ENCODE measurements at places on chromosomes 1 and 21.

DNA sequence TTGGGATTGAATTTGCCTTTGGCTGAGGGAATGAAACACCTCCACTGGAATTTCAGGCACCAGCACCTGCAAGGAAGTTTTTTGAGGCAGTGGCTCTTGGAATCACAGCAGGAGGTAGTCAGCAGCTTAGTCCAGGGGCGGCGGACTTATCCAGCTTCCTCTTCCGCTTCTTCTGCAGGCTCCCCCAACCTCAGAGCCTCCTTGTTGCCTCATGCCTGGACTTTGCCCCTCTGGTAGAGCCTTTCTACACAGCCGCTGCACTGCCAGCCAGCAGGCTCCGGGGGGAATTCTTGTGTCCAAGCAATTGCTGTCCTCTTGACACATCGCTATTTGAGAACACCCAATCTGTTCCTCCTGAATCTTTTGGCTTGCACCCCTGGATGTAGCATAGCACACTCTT is 4.4 kb upstream of the RHEX start:
- no peak for DNase-seq

- no peak for DNase-seq
Measured at GRCh38 chr21:37552496-37553029, 186.0 kb downstream of the DYRK1A start.

DNA sequence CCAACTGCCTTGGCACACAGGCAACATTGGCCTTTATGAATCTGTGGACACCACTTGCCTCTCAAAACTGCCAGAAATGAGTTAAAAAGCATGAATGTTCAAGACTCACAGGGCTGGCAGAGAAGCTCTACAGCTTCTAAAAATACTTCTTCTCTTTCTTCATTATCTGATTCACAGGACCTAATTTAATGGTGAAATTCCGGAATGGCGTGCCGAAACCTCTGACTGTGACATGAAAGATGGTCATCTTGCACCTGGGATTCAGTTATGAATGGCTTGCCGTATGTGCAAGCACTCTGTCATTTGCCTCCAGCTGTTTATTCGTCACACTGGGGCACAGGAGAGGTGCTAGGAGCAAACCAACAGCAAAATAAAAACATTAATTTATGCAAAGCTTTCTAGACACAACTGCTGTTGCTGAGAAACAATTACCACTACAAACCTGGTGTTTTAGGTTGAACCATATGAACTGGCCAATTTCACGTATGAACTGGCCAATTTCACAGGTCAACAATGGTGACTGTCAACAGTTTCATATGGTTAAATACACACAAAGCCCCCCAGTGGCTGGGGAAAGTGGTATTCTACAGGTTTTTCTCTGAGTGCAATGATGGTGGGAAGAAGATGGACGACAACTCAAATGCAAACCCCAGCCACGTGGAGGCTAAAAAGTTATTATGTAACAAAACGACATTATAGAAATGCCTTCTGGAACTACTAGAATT is 648.3 kb downstream of the KIF26B start:
- no peak for DNase-seq

- DNase-seq: no peak
Measured at GRCh38 chr21:33578959-33579542, 9.4 kb downstream of the DONSON start.

GRCh38 chr1:175602026-175602585 is 141.3 kb downstream of the TNR start:
- no peak for DNase-seq

GRCh38 chr21:16124378-16125138 is 394.8 kb downstream of the USP25 start:
- DNase-seq: no peak

DNA sequence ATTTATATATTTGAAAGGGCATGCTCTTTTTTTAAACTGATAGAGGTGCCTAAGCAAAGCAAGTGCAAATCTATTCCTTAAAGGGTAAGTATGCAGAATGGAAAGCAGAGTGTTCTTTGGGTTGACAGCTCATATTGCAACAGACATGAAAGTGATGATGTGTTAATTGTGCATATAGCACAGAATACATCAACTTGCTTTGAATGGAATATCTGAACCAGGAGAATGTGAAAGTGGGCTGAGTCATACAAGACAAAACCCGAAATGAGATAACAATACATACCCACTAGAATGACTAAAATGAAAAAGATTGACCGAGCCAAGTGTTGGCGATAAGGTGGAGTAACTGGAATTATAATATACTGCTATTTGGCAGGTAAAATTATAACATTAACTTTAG is 4.3 kb downstream of the CR1 start:
- no peak for DNase-seq

DNA sequence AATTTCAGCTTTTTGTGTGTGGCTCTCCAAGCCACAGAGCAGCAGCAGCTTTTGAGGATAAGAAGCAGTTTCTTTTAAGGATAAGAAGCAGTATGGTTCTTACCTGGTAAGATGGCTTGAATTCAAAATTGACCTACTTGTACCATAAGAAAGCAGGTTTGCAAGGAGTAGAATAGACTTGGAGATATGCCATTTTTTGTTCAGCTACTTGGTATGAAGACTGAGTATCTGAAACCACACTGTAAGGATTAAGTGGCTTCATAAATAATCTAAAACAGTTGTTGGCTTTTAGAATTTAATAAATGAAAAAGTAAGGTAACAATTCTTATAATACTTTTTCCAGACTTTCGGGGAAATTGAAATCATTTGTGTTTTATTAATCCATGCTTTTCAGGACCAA is 74.2 kb downstream of the ATF6 start:
- no peak for DNase-seq

DNA sequence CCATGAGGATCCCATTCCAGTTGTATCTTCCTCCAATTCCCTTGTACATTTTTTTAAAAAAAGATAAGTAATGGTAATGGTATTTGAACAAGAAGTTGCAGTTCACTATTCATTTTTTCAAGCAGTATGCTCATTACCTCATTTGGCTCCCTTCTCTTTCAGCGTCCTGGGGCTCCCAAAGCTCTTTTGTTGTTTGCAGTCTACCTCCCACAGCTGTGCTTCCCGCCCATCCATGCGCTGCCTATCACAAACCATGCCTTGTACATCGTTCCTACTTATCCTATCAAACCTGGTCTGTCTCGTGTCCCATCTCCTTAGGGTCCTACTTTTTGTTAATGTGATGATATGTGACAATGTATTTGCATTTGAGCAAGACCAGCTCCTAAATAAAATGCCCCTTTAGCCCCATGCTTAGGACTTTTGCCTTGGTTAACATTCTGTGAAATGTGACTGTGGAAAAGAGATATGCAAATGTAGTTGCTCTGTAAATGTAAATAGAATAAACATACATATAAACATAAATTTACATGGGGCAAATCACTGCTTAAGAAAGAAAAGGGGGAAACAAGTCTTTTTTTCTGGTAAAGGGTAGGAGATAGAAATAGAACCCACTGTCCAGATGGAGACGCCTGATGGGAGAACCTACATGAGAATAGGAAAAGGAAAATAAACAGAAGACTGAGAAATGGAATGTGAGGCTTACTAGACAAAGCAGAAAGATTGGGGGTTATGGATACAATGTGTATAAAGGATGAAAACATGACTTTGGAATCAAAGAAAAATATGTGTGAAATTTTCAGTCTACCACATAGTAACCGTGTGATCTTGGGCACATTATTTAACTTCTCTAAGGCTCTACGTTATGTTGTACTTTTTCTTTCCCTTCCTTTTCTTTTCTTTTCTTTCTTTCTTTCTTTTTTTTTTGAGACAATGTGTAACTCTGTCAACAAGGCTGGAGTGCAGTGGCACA is 59.8 kb upstream of the PLXNA2 start:
- DNase-seq: no peak

- DNase-seq: no peak
Measured at GRCh38 chr1:220783453-220783852, 3.3 kb upstream of the MTARC1 start.

DNA sequence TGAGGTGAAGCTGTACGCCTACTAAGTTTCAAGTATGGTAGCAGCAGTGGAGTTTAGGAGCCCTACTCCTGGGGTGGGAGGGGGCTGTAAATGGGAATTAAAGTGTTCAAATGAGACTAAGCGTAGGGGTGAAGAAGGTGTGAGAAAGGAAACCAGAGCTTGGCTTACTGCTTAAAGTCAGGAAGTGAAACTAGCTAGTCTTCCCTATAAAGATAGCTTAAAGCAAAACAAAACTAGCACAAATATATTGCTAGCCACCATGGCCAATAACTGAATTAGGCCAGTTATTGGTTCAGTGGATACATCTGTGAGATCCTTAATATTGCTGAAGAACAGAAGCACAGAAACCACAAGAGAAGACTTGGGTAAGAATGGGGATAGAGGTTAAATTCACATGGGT is 492.2 kb upstream of the PKN2 start:
- DNase-seq: no peak

GRCh38 chr1:205416322-205416721 is 5.5 kb downstream of the LEMD1 start:
- DNase-seq: no peak

DNA sequence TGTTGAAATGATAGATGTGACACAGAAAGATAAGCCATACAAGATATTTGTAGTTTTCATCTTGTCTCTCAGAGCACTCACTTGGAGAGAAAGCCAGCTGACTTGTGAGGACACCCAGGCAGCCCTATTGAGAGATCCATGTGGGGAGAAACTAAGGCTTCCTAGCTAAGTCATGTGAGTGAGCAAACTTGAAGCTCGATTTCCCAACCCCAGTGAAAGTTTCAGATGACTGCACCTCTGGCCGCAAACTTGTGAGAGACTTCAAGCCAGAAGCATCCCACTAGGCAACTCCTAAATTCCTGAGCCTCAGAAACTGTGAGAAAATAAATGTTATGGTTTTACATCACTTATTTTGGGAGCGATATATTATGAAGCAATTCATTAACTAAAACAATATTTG is 832.3 kb downstream of the LTN1 start:
- no peak for DNase-seq

DNA sequence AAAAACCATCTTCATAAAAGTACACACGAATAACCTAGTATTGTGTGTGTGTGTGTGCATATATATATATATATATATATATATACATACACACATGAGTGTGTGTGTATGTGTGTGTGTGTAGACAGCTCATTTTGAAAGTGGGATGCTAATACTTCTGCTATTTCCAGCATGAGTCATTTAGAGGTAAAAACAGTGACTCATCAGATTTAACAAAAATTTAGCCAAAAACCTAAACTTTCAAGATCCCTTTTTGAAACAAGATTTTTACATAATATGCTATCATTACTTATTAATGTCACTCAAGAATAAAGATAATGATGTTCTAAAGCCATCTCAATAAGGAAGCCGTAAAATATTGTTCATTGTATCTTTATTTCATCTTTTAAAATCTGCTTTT is 35.6 kb upstream of the ADGRL4 start:
- DNase-seq: no peak

DNA sequence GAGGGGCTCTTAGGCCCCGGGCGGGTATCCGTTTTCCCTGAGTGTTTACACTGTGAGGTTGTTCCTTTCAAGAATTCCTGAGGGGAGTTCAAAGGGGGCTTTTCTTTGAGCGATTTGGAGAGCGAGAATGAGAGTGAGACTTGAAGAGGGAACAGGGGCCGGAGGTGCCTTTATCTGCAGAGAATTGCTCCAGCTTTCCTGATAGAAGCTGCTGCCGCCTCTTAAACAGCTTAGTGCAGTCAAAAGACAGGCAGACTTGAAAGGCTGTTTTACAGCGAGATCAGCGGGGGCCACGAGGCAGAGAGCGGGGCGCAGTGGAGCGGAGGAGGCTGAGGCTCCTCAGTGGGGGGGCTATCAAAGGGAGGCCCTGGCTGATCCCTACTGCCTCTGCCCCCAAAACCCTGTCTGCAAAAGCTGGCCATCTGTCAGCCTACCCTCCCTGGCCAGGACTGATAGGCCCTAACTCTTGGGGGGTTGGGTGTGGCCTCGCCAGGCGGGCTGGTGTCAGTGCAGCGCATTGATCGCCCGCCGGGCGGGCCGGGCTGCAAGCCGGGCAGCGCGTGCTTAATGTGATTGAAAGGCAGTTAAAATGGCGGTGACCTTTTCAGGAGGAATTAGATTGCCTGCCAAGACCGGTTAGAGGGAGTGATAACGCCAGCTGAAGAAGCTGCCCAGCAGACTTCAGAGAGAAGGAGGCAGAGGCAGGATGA is 36.4 kb downstream of the TMEM53 start:
- no peak for DNase-seq

GRCh38 chr1:90809093-90809492 is 92.0 kb upstream of the BARHL2 start:
- DNase-seq: no peak

DNA sequence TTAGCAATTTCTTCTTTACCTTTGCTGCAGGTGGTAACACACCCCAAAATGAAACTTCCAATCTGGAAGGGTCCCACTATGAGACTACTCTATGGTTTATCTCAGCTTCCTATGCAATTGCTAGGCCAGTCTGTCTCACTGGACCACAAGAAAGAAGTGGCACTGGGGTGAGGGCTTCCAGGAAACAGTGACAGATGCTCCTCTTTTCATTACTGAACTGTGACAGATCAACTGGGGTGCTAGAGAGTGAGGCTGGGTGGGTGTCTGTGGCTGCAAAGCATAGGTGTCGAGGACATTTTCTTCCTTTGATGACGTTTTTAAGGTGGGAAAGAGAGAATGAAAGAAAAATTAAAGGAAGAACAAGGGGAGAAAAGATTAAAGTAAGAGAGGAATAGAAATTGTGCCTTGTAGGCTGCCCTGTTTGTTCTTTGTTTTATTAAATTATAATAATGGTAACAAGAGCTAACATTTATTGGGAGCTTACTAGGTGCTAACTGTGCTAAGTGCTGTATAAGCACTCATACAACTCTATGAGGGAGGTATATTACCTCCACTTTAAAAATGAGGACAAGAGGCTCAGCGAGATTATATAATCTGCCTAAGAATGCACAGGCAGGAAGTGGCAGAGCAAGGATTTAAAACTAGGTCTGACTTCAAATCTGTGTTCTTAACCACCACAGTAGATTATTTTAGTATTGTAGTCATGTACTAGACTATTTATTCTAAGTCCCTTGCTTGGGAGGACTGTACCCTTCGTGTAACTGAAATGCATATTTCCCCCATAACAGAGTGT is 27.8 kb upstream of the DMRTA2 start:
- no peak for DNase-seq

GRCh38 chr1:160438935-160439334 is 38.6 kb downstream of the VANGL2 start:
- DNase-seq: no peak

- no peak for DNase-seq
Measured at GRCh38 chr1:71438626-71439025, 357.8 kb upstream of the ZRANB2 start.

Measured in naive thymus-derived CD8-positive, alpha-beta T cell (primary cell).